ENCODE measurements at places on chromosomes 6 and 20.

DNA sequence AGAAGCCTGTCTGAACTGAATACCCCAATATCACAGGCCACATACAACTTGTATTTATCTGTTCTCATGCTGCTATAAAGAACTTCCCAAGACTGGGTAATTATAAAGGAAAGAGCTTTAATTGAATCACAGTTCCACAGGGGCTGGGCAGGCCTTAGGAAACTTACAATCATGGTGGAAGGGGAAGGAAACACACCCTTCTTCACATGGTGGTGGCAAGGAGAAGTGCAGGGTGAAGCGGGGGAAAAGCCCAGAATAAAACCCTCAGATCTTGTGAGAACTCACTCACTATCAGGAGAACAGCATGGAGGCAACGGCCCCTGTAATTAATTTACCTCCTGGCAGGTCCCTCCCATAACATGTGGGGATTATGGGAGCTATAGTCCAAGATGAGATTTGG lies 50.3 kb upstream of the FNDC1 start:
- DNase-seq, result no peak

DNA sequence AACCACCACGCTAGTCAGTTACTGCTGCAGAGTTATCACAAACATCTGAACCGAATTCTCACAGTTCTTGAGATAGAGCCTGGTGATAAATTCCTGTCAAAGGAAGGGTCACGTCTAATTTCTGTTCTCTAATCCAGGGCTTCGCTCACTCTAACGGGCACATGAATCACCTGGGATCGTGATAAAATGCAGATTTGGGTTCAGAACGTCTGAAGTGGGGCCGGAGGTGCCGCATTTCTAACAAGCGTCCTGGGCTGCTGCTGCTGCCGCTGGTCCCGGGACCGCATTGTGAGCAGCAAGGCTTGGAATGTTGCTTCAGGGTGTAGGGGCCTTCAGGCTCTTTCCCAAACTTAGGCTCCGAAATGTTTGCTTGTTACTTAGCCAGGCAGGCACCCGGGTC lies 264.1 kb downstream of the CDC5L start:
- no peak for DNase-seq

DNA sequence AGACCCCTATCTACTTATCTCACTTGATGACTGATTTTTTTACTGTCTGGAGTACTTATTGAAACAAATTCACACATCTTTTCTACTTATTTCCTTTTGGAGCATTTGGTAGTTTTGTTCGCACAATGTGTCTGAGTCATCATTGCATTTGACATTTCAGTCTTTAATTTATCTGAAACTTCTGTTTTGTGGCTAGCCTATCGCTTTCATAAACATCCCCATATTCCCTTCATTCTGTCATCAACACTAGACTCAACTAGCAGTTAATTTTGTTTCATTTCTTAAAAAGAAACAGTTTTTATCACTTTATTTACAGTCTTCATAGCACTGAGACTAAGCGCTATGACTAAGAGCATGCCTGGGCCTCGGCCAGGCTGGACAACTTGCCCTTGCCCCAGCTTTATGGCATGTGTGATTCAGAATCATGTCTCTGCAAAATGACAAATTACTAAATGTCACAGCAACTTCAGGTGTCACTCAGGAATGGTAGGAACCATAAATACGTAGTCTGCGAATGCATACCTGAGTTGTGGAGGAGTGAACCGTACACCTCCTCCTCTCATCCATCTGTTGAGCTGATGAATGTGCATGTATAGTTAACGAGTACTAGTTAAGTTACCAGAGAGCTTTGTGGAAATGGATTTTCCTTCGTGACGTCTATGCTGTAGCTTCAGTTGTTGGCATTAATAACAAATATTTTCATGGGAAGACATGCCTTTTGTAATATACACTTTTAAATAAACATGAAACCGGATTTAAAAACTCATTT lies 16.2 kb downstream of the L3MBTL3 start:
- DNase-seq, result no peak

DNA sequence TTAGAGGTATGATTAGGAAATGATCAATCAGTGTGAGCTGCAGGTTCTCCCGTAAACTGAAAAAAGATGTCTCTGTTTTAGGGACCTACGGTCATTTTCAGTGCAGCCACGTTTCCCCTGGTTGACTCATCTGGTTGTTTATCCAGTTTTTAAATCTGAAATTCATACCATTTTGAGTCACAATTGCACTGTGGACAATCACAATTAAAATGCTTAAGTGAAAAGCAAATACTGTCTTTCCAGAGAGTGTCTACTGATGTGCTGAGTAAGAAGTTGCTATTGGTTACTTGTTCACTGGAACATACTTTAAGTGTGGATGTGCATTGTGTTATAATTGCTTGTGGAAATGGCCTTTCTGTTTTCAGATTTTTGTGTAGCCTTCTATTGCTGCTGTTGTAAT lies 305.1 kb upstream of the SASH1 start:
- no peak for DNase-seq

GRCh38 chr20:537983-538382 lies 5.6 kb downstream of the CSNK2A1 start:
- no peak for DNase-seq

DNA sequence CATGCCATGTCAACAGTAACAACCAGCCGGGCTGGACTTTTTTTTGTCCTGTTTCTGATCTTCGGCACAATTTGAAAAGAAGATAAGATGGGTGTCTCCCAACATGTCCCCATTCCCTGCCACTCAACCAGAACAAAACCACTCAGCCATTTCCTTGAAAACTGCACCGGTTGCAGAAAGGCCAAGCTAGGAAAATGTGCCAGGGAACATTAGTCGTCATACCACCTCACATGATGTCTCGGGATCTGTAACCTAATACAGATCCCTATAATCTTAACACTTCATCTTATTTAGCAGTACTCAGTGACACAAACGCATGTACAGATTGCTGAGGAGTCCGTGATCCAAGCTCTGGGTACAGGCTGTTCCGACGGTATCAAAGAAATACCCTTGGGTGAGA lies 46.5 kb downstream of the ALDH8A1 start:
- DNase-seq, result no peak

DNA sequence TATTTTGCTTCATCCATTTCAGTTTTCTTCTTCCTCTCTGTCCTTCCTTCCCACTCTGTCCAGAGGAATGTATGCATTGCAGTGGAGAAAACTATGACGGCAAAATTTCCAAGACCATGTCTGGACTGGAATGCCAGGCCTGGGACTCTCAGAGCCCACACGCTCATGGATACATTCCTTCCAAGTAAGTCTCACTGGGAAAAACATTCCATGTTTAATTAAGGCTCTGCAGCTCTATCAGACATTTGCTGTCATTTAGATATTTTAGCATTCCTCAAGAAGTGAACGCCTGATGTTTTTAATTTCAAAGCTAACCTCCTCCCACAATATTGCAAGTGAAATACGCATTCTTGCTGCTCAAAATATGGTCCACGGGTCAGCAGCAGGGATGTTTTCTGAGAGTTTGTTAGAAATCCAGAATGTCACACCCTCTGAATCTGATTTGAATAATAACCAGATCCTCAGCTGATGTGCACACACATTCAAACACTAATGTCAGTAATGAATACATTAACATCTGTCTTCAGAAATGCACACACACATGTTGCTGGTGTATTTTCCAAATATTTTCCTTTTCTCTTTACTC lies 12.8 kb downstream of the PLG start:
- DNase-seq, result no peak

DNA sequence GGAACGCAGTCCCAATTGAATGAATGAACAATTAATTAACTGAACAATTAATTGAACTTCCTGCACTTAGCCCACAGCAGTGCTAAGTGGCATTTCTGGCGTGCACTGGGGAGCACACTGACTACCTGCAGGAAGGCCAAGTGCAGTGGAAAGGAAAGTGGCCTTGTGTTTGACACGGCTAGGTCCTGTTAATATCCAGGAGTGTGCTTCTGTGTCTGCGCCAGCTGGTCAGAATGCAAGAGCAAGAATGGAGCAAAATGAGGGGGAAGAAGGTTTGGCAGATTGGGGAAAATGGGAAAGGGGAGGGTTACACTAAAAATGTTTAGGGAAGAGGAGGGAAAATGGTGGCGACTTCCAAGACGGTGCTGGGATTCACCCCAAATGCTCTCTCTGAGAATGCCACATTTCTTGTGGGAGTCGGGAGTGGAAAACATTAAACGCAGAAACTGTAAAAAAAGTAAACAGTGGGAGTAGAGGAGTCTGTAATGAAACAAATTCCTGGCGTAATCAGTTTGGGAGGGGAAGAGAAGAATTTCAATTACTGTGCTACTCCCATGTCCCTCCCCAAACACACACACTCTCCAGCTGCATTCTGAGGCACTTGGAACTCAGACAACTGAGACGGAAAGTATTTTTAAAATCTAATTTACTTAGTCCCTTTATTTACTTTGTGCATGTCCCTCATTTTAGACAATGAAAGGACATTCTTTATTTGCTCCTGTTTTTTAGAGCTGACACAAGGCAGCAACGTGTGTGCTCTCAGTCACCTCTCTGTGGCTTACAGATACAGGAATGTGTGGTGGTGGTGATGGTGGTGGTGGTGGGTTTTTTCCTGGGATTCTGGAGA lies 64.1 kb downstream of the CLIC5 start:
- DNase-seq, result no peak

GRCh38 chr6:154950979-154951344 lies 44.2 kb upstream of the TIAM2 start:
- DNase-seq, result no peak

DNA sequence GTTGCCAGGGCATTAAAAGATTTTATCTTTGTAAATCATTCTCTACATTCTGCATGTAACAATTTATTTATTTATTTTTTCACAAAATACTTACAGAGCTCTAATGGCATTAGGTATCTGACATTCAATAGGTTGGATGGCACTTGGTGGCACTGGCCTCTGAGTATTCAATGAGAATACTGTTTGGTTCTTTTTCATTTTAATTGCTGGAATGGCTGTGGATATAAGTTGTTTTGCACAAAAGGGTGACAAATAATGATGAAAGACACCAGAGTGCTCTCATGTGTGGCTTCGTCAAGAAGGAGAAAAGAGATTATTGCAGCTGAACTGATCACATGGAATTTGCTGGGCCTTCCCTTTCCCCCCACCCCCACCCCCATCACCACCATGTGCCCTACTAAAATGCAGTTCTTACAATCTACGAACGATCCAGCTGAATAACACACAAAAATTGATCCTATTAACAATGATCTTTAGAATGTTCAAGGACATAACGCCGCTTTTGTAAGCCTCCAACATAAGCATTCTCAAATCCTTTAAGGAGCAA lies 195.2 kb upstream of the POU3F2 start:
- DNase-seq, result no peak

DNA sequence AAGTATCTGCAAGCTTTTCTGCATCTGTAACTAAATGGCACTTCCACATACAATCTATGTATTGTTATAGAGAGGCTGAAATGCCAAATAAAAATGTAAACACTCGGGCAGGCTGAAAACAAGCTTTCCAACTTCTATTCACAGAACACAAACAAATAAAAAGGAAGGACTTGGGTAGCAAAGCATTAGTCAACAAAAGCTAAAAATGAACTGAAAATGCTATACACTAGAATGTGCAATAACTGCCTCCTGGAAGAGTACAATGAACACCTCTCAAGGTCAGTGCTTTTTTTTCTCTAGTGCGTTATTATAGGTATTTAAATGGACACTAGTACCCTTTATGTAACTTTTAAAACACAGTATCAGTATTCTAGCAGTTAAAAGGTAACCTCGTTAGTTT lies 31.4 kb downstream of the STK38 start:
- DNase-seq, result no peak

DNA sequence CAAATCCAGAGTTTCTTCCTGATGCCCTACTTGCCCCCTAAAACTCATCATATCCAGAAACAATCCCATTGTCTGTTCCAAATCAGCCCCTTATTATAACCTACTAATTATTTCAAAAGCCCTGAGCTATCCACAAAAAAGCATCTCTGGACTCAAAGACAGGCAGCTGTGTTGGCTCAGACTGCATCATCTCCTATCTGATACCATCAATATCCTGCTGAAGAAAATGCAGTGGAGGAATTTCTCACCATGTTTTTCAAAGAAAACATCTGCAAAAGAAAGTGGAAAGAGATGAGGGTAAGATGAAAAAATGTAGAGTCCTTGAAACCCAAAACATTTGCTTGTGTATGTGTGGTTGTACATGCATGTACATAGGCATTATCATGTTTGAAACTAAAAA lies 153.0 kb upstream of the DEFB112 start:
- DNase-seq, result no peak

DNA sequence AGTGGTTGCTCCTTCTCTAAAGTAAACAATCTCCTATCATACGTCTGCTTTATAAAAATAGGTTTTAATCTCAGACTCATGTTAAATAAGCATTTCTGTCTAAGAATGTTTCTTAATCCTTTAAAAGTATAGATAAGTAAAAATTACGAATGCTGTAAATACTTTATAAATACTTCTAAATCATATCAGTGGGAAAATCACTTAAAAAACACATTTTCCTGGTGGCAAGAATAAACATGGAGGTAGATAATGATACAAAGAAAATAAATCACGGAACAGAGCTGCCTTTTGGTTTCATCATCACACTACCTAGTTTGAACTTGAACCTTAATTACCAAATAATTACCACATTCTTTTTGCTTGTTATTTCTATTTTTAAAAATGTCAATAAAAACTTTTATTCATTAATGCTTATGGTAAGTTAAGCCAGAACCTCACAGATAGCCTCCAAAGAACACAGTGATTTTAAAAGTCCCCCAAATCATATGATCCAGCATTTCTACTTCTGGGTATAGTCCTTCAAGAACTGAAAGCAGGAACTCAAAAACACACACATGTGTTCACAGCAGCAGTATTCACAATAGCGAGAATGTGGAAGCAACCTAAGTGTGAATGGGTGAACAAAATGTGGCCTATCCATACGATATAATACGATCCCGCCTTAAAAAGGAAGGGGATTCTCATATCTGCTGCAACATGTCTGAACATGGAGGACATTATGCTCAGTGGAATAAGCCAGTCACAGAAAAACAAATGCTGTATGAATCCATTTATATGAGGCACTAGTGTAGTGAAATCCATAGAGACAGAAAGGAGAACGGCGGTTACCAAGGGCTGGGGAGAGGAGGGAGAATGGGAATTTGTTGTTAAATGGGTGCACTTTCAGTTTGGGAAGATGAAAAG lies 72.4 kb downstream of the SLC22A23 start:
- no peak for DNase-seq

GRCh38 chr6:135004399-135004798 lies 50.2 kb downstream of the HBS1L start:
- DNase-seq, result no peak

DNA sequence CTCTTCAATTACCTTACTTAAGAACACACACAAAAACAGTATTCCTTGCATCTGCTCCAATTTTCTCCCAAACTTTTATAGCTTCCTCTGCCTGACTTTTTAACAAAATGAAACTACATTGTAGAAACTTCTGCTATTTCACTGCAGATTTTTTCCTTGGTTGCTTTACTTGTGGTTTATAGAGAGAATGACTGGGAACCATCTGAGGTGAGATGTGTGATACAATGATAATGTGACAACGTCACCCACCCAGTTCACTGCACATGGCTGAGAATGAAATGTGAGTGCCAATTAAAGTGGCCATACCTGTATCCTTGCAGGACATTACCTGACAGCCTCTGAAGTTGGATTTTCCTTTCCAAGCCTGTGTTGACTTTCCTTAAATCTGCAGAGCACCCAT lies 258.4 kb downstream of the CD83 start:
- no peak for DNase-seq

- DNase-seq, result no peak
Measured at GRCh38 chr20:32435449-32436107, 77.4 kb downstream of the ASXL1 start.
